ENCODE measurements at places on chromosomes 2 and 18.

GRCh38 chr18:22368021-22368420, 49.7 kb downstream of the CTAGE1 start:
- DNase-seq, result no peak

- no peak for DNase-seq
These were observed 385.4 kb upstream of the GYPC start for GRCh38 chr2:126270587-126270986.

DNA sequence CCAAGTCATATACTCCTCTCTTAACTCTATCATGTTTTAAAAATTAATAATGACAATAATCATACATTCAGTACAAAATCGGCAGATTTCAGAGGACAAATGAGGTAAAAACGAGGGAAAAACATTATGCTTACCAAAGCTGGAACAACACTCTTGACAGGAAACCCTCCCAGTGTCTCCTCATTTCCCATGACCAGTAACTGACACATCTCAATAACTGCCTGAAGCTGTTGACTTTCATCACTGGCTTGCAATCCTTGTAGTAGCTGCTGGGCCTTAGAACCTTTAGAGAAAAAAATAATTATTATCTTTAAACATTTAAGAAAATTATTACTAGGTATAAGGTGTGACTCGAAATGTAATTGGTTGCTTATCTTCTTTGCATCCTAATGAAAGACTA, 103.6 kb downstream of the TRIP12 start:
- no peak for DNase-seq

GRCh38 chr2:151325581-151326095, 31.8 kb upstream of the TNFAIP6 start:
- DNase-seq, result no peak

DNA sequence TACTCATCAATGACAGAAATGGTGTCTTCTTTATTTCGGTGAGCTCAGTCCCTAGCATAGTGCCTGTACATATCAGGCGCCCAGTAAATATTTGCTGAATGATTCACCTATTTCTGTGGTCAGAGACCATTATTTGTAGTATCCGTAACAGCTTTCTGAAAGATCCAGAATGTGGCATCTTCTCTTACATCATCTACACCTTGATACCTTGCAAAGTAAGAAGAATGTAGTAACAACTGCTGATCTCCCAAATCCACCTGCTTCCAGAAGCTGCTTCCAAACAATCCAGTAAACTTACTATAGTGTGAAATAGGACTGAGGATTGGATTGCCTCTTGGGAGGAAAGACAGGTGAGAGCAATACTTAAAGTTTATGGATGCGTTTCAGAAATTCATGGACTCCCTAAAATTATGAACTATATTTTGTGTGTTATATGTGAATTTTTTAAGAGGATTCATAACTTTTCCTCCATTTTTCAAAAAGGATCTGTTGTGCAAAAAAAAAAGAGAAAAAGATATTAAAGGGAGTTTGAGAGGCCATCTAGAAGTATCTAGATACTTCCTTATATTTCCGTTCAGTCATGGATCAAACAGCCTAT, 945 bp upstream of the ASXL2 start:
- no peak for DNase-seq

All from AG20443 (cell line).